T-helper 17 cell (primary cell): ENCODE measurements at places on chromosomes 7 and 10. TPM values are rescaled to one million over a fixed set of nuclear protein-coding genes. Genes with fewer than 3 reads are reported as not detected.

OR2A42 gene
- total RNA-seq: 0.07 TPM

CUZD1 gene
- total RNA-seq: 0.73 TPM

MMP21 gene
- 0.42 TPM for total RNA-seq

COL13A1 gene
- total RNA-seq: not detected

DNA sequence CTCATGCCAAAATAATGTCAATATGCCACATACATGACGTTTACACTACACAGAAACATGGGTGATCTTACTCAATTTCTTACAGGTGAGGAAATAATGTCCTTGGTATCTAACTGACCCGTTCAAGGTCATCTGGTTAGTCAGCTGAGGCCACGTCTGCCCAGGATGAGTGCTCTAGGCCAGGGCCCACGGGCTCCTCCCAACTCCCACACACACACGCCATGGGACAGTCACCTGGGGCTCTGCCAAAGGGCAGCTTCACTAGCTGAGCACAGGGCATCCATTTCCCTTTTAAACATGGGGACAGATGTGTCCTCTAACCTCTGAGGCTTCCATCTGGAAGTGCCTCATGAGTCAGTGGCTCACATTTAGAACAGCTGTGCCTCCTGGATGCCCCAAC, 123.9 kb downstream of the TNS3 start:
- H3K36me3 ChIP-seq: no peaks in the 10 kb centered on the region
- no peak overlapping the region for H3K27ac ChIP-seq
- no peak overlapping the region for H3K4me3 ChIP-seq
- no peak for DNase-seq
- H3K27me3 ChIP-seq: no peaks in the 10 kb centered on the region

DNA sequence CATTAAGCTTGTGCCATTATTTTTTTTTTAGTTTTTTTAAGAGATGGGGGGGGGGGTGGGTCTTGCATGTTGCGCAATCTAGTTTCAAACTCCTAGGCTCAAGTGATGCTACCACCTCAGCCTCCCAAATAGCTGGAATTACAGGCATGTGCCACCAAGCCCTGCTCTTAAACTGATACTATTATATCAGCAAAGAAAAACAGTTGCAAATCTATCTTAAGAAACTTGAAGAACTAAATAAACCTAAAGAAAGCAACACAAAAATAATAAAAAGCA, 47.5 kb downstream of the BRAF start:
- DNase-seq: no peak
- no peak overlapping the region for H3K4me3 ChIP-seq
- H3K36me3 ChIP-seq: peaks cover 3% of the 10 kb centered on the region
- no peaks in the 10 kb centered on the region for H3K27me3 ChIP-seq
- peaks cover 39% of the 10 kb centered on the region for H3K4me1 ChIP-seq

DNA sequence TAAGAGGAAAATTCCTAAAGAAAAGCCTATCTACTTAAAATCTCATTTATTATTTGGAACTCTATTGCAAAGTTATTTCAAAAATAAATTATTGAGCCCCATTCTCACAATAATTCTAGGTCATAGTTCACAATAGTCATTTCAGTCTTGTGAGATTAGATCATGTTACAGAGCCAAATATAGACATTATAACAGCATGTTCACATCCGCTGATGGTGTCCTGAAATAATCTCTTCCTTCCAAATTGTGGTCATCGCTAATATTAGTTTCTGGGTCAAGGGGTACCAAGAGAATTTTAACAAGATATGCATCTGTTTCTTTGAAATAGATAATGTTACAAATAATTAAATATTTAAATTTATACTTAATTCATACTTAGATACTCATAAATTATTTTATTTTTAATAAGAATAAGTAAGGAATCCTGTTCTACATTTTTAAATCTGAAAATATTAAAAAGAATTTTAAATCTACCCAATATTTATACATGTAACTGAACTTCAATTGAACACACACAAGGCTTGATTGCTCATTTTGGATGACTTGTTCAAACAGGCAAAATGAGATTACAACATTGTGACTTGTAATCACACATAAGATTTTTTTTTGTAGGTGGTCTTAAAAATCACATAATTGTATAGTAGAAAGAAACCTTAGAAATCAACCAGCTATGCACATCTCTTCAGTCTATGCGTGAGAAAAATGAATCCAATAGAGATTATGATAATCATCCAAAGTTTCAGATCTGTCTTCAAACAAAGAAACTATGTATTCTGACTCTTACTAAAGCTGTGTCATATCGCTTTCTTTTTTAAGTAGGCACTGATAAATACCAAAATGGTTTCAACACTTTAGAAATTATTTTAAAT, 13.1 kb downstream of the GNAT3 start:
- no peak for DNase-seq
- H3K27me3 ChIP-seq: no peaks in the 10 kb centered on the region
- no peak overlapping the region for H3K4me3 ChIP-seq

DNA sequence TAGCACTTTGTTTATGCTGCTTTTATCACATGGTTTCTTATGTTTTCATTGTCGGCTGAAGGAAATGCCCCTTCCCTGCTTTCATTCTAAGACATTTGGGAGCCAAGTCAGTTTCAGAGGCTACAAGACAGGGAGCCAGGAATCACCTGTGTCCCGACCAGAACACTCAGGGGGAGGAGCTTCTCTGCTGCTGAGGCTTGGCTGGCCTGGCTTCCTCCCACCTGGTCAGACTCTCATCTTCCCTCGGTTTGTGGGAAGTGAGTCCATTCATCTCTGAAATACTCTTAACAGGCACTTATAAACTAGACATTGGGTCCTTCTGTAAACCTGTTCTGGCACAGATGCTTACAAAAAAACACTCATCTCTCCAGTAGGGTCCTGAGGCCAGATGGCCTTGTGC, 19.6 kb upstream of the GOLGA7B start:
- peak overlapping the region; percentile 80 for H3K27ac ChIP-seq
- H3K36me3 ChIP-seq: peaks cover 2% of the 10 kb centered on the region
- peaks cover 27% of the 10 kb centered on the region for H3K4me1 ChIP-seq
- DNase-seq: no peak
- H3K27me3 ChIP-seq: no peaks in the 10 kb centered on the region
- peak overlapping the region; percentile 53 for H3K4me3 ChIP-seq

DNA sequence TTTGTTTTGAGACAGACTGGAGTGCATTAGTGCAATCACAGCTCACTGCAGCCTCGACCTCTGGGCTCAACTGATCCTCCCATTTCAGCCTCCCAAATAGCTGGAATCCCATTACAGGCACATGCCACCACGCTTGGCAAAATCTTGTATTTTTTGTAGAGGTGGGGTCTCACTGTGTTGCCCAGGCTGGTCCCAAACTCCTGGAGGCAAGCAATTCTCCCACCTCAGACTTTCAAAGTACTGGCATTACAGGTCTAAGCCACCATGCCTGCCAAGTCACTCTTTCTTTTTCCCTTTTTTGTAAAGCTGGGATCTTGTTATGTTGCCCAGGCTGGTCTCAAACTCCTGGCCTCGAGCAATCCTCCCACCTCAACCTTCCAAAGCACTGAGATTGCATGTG, 8.3 kb upstream of the NPC1L1 start:
- peaks cover 8% of the 10 kb centered on the region for H3K27me3 ChIP-seq
- DNase-seq: no peak
- H3K4me1 ChIP-seq: peaks cover 15% of the 10 kb centered on the region
- no peaks in the 10 kb centered on the region for H3K36me3 ChIP-seq

DNA sequence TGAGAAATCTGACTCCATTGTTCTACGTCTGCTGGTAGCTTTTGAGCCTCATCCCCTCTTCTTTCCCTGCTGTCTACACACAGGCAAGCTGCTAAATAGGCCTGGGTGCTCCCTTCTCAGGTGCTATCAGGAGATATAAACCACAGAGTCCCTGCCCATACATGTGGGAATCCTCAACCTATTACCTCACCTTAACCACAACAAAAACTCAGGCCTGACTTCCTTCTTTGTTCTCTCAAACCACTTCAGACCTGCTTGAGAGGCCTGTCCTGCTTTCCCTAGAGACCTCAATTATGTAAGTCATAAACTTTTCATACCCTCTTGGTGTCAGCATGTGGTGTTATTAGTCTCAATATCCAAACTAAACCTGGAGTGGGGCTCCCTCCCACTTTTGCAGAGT, 75.0 kb upstream of the MAGI2 start:
- H3K36me3 ChIP-seq: no peaks in the 10 kb centered on the region
- no peaks in the 10 kb centered on the region for H3K4me1 ChIP-seq
- no peak overlapping the region for H3K4me3 ChIP-seq
- no peak overlapping the region for H3K27ac ChIP-seq
- no peaks in the 10 kb centered on the region for H3K27me3 ChIP-seq
- DNase-seq: no peak

DNA sequence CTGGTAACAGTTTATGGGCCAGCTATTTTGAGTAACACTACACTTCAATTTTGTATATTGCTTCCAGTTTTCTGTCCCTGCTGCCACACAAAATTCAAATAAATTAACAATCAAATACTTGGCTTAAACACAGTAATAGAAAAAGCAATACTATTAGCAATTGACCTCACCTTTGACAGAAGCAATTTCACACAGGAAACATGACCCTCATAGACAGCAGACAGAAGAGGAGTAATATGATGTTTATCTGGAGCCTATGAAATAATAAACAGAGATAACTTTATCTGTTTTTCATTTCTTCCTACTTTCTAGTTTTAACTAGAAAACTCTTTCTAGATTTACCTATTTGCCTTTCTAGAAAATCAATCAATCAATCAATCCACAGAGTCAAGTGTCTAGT, 26.7 kb downstream of the MTPN start:
- peak overlapping the region; percentile 83 for H3K27ac ChIP-seq
- no peaks in the 10 kb centered on the region for H3K27me3 ChIP-seq
- H3K4me3 ChIP-seq: no peak overlapping the region
- peaks cover 6% of the 10 kb centered on the region for H3K36me3 ChIP-seq
- no peak for DNase-seq

- H3K27me3 ChIP-seq: peaks cover 35% of the 10 kb centered on the region
- no peak overlapping the region for H3K4me3 ChIP-seq
- H3K36me3 ChIP-seq: no peaks in the 10 kb centered on the region
- H3K4me1 ChIP-seq: peaks cover 3% of the 10 kb centered on the region
These were observed 167.7 kb upstream of the INHBA start for GRCh38 chr7:41870461-41871138.

GRCh38 chr7:133140994-133141595, 59.2 kb upstream of the CHCHD3 start:
- no peaks in the 10 kb centered on the region for H3K4me1 ChIP-seq
- DNase-seq: no peak
- peaks cover 37% of the 10 kb centered on the region for H3K27me3 ChIP-seq
- H3K4me3 ChIP-seq: no peak overlapping the region
- H3K27ac ChIP-seq: no peak overlapping the region
- H3K36me3 ChIP-seq: no peaks in the 10 kb centered on the region

- H3K27me3 ChIP-seq: peaks cover 67% of the 10 kb centered on the region
- DNase-seq: no peak
- no peak overlapping the region for H3K4me3 ChIP-seq
- no peak overlapping the region for H3K27ac ChIP-seq
These were observed 3.5 kb downstream of the NRCAM start for GRCh38 chr7:108452707-108453106.

GRCh38 chr10:127447197-127447596, 101.9 kb upstream of the NPS start:
- H3K4me1 ChIP-seq: no peaks in the 10 kb centered on the region
- H3K27ac ChIP-seq: peak overlapping the region; percentile 1
- H3K36me3 ChIP-seq: no peaks in the 10 kb centered on the region
- no peak overlapping the region for H3K4me3 ChIP-seq
- peaks cover 8% of the 10 kb centered on the region for H3K27me3 ChIP-seq

- H3K4me1 ChIP-seq: peaks cover 6% of the 10 kb centered on the region
- peaks cover 2% of the 10 kb centered on the region for H3K36me3 ChIP-seq
- H3K27me3 ChIP-seq: peaks cover 6% of the 10 kb centered on the region
These were observed 48.8 kb downstream of the SH3PXD2A start for GRCh38 chr10:103806395-103807187.

DNA sequence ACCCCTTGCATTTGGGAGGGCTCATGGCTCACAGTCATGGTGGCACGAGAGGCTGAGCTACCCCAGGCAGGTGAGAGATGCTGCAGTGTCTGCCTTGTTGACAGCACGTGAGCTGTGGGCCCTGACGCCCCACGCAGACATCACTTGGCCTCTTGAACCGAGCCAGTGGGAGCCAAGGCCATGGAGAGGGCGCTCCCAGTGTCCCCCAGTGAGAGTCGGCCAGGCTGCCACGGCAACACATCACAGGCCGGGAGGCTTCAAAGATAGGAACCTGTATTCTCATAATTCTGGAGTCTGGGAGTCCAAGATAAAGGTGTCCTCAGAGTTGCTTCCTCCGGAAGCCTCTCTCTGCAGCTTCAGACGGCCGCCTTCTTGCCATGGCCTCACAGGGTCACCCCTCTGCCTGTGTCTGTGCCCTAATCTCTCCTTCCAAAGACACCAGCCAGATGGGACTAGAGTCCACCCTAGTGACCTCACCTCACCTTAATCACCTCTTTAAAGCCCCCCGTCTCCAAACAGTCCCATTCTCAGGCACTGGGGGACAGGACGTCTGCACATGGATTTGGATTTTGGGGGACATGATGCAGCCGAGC, 119.6 kb downstream of the KLF6 start:
- H3K27me3 ChIP-seq: no peaks in the 10 kb centered on the region
- no peak overlapping the region for H3K27ac ChIP-seq
- DNase-seq: no peak
- peaks cover 34% of the 10 kb centered on the region for H3K4me1 ChIP-seq
- H3K4me3 ChIP-seq: no peak overlapping the region

GRCh38 chr10:28705472-28705871, 28.2 kb downstream of the BAMBI start:
- H3K4me1 ChIP-seq: peaks cover 2% of the 10 kb centered on the region
- no peaks in the 10 kb centered on the region for H3K36me3 ChIP-seq
- H3K4me3 ChIP-seq: no peak overlapping the region
- H3K27ac ChIP-seq: no peak overlapping the region

DNA sequence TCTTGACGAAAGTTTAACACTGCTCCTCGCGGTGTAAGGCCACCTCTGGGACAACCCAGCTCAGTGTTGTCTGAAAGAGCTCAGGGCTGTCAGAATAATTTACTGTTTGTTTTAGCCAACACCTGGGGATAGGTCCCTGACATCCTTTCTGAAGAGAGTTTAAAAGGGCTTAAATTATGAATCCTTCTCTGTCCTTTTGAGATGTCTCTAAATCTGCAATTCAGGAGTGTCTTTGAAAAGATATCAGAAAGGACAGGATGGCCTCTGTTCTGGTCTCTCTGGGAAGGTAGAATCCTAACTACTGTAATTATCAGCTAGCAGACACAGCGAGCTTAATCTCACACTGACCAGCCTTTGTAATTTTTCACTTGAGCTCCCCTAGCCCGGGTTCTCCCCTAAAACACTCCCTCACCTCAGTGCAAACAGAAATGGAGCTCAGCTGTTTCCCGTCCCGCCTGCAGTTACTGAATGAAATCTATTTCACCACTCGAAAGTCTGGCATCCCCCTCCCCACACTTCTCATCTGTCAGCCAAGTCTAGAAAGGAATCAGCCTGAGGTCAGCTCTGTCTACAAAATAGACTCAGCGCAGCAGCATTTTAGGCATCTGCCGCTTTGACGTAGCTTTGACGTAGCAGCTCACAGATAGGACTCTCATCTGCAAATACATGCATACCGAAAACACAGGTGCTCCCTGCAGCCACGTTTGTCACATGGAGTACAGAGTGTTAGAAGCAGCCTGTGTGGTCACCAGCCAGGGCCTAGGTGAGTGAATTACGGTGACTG, 4.8 kb downstream of the DYNC2I1 start:
- H3K4me1 ChIP-seq: peaks cover 24% of the 10 kb centered on the region
- H3K27ac ChIP-seq: no peak overlapping the region
- no peaks in the 10 kb centered on the region for H3K36me3 ChIP-seq
